ENCODE measurements at places on chromosomes 6 and 20.

GRCh38 chr6:158283304-158283980 lies 28.8 kb upstream of the TULP4 start:
- DNase-seq = peak; percentile 36

- DNase-seq = no peak
Measured at GRCh38 chr20:51597389-51598231, 55.1 kb upstream of the NFATC2 start.

- DNase-seq = no peak
Measured at GRCh38 chr6:7314414-7314813, 1.4 kb upstream of the SSR1 start.

- no peak for DNase-seq
Measured at GRCh38 chr6:71902261-71902660, 15.9 kb downstream of the RIMS1 start.

DNA sequence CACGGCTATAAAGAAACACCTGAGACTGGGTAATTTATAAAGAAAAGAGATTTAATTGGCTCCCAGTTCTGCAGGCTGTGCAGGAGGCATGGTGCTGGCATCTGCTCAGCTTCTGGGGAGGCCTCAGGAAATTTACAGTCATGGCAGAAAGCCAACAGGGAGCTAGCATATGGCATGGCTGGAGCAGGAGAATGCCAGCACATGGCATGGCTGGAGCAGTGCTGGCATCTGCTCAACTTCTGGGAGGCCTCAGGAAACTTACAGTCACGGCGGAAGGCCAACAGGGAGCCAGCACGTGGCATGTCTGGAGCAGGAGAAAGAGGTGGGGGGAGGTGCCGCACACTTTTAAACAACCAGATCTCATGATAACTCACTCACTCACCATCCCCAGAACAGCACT lies 32.5 kb upstream of the DACT2 start:
- no peak for DNase-seq

GRCh38 chr20:13342469-13343242 lies 121.6 kb downstream of the ISM1 start:
- DNase-seq = no peak

GRCh38 chr20:40563296-40563950 lies 125.6 kb downstream of the MAFB start:
- DNase-seq = peak; percentile 26

- DNase-seq = no peak
Measured at GRCh38 chr20:48294942-48295341, 509.7 kb upstream of the SULF2 start.

- no peak for DNase-seq
Measured at GRCh38 chr6:64630901-64631300, 995.3 kb downstream of the PHF3 start.

DNA sequence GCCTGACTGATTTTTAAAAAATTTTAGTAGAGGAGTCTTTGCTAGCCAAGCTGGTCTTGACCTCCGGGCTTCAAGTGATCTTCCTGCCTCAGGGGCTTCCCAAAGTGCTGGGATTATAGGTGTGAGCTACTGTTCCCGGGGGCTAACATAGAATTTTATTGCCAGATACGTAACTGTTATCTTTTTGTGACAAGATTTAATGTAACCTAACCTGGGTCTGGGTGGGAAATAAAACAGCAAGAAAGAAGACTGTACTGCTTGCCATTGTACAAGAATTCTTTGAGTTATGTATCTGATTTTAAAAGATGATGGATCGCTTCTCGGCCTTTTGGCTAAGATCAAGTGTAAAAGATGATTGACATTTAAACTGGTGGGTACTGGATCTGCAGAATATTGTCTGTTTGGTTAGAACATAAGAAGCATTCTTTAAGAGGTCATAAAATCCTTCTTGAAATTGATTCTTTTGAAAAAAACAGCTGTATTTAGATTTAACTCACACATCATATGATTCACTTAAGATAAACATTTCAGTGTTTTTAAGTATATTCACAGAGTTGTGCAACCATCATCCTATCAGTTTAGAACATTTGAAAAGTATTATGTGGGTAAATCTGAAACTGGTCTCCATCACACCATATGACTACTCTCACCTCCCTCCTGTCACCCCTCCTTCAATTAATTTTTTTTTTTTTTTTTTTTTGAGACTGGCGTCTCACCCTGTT lies 21.6 kb downstream of the TPX2 start:
- peak; percentile 58 for DNase-seq

- no peak for DNase-seq
Measured at GRCh38 chr20:44637522-44638372, 13.8 kb downstream of the ADA start.

- peak; percentile 6 for DNase-seq
Measured at GRCh38 chr20:38855356-38855755, 49.9 kb downstream of the PPP1R16B start.

GRCh38 chr6:95071464-95071863 lies 505.9 kb upstream of the MANEA start:
- no peak for DNase-seq

DNA sequence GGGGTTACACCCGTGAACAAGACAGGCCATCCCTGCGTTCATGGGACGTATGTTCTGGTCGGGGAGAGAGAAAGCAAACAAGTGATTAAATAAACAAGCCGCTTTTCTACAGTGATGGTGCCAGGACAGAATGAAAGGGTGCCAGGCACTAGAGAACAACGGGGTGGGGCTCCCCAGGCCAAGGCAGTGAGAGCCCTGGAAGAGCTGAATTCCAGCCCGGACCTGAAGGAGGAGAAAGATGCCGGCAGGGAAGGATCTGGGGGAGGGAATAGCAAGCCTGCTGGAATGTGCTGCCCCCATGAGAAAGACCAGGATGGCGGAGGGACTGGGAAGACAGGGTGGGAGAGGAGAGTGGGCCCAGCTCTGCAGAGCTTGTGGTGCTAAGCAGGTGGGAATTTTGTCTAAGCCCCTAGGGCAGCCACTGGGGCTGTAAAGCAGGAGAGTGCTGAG lies 7.5 kb downstream of the SNAI1 start:
- DNase-seq = peak; percentile 22

GRCh38 chr6:167925026-167925425 lies 72.4 kb upstream of the KIF25 start:
- no peak for DNase-seq

- peak; percentile 58 for DNase-seq
Measured at GRCh38 chr6:105428342-105428957, 25.6 kb upstream of the PREP start.

DNA sequence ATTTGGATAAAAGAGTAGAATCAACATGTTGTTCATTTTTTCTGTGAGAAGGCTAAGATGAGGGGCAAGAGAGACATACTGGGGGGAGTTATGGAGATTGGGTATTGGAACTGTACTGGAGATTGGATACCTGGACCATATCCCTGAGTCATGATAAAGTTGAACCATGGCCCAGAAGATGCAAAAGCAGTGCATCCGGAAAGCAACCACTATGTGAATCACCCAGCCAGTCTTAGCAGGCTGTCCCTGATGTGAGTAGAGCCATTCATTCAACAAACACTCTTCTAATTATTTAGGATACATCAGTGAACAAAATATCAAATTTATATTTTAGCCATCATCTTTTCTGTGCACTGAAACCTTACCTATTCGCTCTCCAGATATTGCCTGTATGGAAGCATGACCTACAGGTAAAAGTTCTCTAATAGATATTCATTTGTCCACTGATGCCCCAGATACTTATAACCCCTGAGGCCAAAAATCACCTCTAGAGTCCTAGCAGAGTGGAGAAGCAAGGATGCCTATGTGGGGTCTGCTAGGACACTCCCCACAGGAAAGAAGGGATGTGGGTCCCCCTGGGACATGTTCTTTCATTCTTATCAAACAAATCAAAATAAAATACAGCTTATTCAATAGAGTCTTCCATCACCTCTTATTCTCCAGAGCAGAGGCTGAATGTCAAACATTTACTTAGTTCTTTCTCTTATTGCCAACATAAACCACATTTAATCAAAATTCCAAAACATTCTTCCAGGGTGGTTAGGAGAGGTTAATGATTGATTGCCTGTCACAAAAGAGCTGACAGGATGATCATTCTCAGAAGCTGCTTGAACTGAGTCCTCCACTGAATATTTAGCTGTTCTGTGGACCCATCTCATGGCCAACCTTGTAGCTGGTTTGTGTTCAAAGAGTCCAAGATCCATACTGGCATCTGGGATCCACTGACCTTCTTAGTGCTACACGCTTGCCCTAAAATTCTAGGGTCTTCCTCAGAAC lies 37.0 kb upstream of the PKHD1 start:
- no peak for DNase-seq

DNA sequence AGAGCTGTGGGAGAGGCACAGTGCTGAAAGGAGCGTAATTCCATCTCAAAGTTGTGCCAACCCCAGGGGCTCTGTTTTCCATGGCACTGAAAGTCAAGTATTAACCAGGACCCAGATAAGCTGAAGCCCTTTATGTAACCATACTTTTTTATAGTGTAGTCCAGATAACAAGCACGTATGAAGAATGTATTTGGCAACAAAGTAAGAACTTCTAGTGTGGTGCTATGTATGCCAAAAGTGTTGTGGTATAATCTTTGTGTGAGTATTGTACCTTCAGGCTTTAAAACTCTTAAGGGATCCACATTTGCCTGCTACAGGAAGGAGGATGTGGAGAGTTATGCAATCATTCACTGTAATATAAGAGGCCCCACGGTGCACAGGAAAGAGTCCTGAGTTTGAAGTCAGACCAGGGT lies 129.4 kb downstream of the IBTK start:
- DNase-seq = no peak

GRCh38 chr6:7300926-7301325 lies 12.1 kb downstream of the SSR1 start:
- DNase-seq = no peak

DNA sequence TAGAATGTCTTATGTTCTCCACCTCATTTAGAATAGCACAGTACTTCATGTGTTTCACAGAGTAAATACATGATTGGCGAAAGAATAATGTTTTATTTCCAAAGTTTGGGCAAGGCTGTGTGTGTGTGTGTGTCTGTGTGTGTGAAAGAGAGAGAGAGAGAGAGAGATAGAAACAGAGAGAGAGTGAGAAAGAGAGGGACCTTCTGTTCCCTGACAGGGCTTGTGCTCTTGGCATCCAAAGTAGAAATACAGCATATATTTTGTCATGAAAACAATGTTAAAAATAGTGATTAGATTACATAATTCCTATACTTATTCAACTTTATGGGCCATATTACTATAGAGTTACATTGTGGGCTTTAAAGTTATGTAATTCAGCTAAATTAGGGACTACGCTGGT lies 201.2 kb downstream of the KIF6 start:
- no peak for DNase-seq

DNA sequence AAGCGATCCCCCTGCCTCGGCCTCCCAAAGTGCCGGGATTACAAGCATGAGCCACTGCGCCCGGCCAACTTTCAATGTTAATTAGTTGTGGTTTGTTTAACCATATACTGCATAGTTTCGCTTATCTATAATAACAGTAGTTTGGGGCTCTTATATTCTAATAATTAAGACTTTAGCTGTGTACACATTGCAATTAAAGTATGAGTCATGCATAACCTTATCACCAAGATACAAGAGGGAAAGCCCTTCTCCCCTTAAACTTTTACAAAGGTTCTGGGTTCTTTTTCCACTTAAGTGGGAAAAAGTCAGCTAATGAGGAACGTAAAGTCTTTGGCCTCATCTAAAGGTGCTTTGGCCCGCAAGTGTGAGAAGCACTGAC lies 3.2 kb upstream of the MCCD1 start:
- DNase-seq = no peak

DNA sequence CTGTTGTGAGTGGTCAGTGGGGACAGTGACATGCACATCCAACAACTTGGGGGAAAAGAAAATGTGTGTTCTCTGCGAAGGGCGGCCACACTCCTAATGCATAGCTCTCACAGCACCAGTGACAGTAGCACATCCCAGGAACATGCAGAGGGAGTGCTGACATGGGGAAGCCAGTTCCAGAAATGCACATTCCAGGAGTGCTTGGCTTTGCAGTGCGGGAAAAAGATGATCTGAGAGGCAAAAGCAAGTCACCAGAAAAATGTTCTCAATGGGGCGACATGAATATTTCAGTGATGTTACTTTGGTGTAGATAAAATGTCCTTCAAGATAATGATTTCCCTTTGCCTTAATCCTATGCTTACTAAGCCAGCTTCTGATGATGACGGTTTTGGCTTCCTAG lies 42.9 kb upstream of the PDE10A start:
- DNase-seq = no peak

- DNase-seq = no peak
Measured at GRCh38 chr6:129280749-129281148, 397.8 kb downstream of the LAMA2 start.

- peak; percentile 60 for DNase-seq
Measured at GRCh38 chr6:155495011-155495768, 39.6 kb upstream of the NOX3 start.

GRCh38 chr6:16168858-16169257 lies 40.0 kb downstream of the MYLIP start:
- DNase-seq = peak; percentile 54
